ENCODE measurements at places on chromosomes 5 and 9.

- H3K36me3 ChIP-seq, result peaks cover 9% of the 10 kb centered on the region
- no peak for DNase-seq
- peaks cover 17% of the 10 kb centered on the region for H3K4me1 ChIP-seq
- no peak overlapping the region for H3K4me3 ChIP-seq
- no peaks in the 10 kb centered on the region for H3K27me3 ChIP-seq
Observed at GRCh38 chr5:132433141-132433540, 57.4 kb downstream of the IRF1 start.

DNA sequence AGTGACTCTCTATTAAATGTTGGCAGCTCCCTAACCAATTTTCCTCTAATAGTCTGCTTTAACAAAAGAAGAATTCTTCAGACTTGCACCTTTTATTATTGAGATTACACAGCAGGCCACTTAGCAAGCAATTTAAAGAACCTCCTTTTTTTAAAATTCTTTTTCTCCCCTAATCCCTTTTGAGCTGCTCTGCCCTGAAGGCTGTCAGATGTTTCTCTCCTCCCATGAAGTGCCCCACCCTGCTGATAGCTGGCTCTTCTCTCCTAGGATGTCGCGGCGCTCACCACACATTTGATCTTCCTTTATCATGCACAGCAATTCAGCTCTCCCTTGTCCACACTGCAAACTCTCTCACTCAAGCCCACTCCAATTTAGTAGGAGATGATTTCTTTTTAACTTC lies 1471.1 kb upstream of the ACO1 start:
- H3K27me3 ChIP-seq, result no peaks in the 10 kb centered on the region
- H3K4me1 ChIP-seq, result no peaks in the 10 kb centered on the region
- no peak overlapping the region for H3K4me3 ChIP-seq
- H3K36me3 ChIP-seq, result no peaks in the 10 kb centered on the region
- DNase-seq, result no peak

DNA sequence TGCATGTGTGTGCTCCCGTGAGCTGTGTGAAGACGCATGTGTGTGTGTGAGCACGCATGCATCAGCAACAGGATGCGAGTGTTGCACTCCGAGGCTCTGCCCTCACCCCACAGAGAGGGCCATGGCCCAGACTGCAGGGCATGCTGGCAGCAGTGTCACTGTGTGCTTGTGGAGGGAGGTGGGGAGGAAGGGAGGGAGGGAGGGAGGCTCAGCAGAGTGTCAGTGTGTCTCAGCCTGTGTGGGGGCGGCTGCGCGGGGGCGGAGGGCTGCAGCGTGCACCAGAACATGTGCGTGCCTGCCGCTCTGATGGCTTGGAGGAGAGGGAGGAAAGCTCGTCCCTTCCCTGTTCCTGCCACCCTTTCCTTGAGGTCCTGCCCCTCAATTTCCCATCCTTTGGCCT lies 5.3 kb downstream of the CAMK2A start:
- H3K27me3 ChIP-seq, result no peaks in the 10 kb centered on the region
- no peak for DNase-seq
- H3K27ac ChIP-seq, result no peak overlapping the region
- H3K4me3 ChIP-seq, result no peak overlapping the region

DNA sequence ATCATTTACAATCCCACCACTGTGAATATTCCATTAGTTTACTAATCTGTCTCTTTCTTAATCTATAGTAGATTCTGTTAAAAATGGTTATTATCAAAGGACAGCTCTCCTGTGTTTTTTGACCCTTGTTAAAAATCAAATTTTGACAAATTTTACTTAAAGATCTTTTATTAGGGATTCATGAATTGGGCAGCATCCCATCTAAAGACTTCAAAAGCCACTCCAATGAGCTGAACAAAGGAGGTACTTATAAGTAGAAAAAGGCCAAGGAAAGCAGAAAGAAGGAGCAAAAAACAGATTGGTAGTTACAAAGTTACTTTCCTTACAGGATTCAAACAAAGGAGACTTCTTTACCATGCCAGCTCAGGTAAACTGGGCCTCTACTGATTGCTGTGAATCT lies 44.5 kb upstream of the PTPDC1 start:
- H3K4me3 ChIP-seq, result no peak overlapping the region
- no peaks in the 10 kb centered on the region for H3K4me1 ChIP-seq
- H3K36me3 ChIP-seq, result no peaks in the 10 kb centered on the region
- no peaks in the 10 kb centered on the region for H3K27me3 ChIP-seq
- no peak overlapping the region for H3K27ac ChIP-seq

- H3K4me3 ChIP-seq, result no peak overlapping the region
- H3K27me3 ChIP-seq, result no peaks in the 10 kb centered on the region
- DNase-seq, result no peak
- no peaks in the 10 kb centered on the region for H3K4me1 ChIP-seq
Observed at GRCh38 chr5:168563959-168564358, 15.2 kb downstream of the PANK3 start.

GRCh38 chr5:150700246-150700593 lies 642 bp downstream of the RBM22 start:
- peaks cover 40% of the 10 kb centered on the region for H3K36me3 ChIP-seq
- DNase-seq, result no peak
- H3K27ac ChIP-seq, result no peak overlapping the region
- peak overlapping the region; percentile 95 for H3K4me3 ChIP-seq
- peaks cover 1% of the 10 kb centered on the region for H3K4me1 ChIP-seq

- peaks cover 23% of the 10 kb centered on the region for H3K36me3 ChIP-seq
- peaks cover 50% of the 10 kb centered on the region for H3K4me1 ChIP-seq
- no peak for DNase-seq
Observed at GRCh38 chr5:138943599-138944173, 68.6 kb upstream of the LRRTM2 start.

DNA sequence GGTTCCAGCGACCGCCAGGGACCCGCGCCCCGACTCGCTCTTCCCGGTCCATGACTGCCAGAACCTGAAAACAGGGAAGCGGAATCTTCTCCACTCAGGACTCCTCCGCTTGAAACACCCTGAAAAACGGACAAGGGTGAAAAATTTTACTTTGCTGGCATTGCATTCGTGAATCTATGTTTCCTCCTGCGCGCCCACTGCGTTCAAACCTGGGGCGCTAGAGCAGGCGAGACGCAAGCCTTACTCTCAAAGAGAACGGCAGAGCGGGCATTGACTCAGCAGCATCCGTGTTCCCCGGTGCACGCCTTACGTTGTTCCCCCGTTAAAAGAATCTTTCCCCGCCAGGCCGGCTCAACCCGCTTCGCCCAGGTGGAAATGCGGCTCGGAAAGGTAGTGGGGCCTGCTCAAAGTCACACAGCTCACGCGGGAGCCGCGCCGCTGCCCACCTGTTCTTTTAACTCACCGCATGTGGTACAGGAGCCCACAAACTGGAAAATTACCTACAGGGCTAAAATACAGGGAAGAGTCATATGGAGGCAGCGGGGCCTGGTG lies 999 bp upstream of the DRD1 start:
- H3K4me3 ChIP-seq, result peak overlapping the region; percentile 75
- H3K27ac ChIP-seq, result no peak overlapping the region
- peaks cover 40% of the 10 kb centered on the region for H3K27me3 ChIP-seq
- DNase-seq, result no peak
- H3K4me1 ChIP-seq, result peaks cover 13% of the 10 kb centered on the region

- peaks cover 67% of the 10 kb centered on the region for H3K27me3 ChIP-seq
- H3K4me1 ChIP-seq, result peaks cover 1% of the 10 kb centered on the region
- no peak for DNase-seq
- H3K36me3 ChIP-seq, result no peaks in the 10 kb centered on the region
Observed at GRCh38 chr5:531101-531748, 7.0 kb upstream of the SLC9A3 start.

DNA sequence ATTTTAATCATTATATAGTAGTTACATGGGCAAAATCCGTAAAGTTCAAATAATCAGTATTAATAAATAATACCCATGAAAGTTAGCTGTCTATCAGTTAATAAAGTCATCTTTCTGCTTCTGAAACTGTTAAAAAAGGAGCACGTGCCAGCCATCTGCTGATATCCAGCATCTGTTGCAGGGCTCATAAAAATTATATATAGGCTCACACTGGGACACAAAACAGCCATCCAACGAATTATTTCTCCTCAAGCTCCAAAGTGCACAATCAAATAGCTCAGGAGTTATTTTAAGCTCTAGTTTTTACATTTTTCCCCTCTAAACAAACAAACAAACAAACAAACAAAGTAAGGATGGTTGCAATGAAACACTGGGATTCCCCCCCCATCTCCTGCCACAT lies 48.3 kb downstream of the MRPS27 start:
- H3K4me3 ChIP-seq, result no peak overlapping the region
- no peak overlapping the region for H3K27ac ChIP-seq
- no peaks in the 10 kb centered on the region for H3K4me1 ChIP-seq

DNA sequence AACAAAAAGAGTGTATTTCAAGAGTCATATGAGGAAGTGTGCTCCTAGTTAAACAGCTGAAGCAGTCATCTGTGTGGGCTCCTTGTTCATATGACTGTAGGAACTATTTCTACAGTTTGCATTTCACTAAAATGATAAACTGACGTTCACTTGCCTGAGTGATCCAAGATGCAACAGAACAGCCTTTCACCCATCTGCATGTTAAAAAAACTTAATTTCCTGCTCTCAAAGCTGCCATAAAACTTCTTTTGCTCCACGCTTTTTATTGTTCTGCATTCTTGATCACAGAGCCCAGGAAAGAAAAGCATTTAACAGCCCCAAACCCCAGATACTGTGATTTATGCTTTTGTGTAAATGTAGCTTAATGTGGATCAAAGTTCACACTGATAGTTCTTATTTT lies 43.9 kb downstream of the ZNF608 start:
- peaks cover 5% of the 10 kb centered on the region for H3K27me3 ChIP-seq
- H3K36me3 ChIP-seq, result no peaks in the 10 kb centered on the region
- no peak overlapping the region for H3K27ac ChIP-seq
- DNase-seq, result no peak

DNA sequence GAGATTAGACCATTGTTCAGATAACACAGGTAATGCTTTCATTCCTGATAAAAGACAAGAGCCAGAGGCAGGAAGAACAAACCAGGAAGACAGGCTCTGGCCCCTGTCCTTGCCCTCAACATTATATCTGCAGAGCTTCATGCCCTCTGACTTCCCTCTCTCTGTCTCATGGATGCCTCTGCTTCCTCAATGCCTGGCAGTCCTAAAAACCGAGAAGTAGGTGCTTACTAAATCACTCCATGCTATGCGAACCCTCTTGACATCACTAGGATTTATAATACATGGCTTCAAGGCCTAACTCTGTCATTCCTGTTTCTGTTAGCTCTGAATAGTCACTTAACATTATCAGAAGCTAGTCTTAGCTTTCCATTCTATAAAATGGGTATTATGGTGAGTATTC lies 117.8 kb downstream of the TLR4 start:
- H3K27ac ChIP-seq, result no peak overlapping the region
- no peaks in the 10 kb centered on the region for H3K27me3 ChIP-seq
- no peaks in the 10 kb centered on the region for H3K4me1 ChIP-seq
- H3K4me3 ChIP-seq, result no peak overlapping the region
- no peak for DNase-seq

- no peaks in the 10 kb centered on the region for H3K36me3 ChIP-seq
- no peaks in the 10 kb centered on the region for H3K27me3 ChIP-seq
- DNase-seq, result peak; percentile 40
- no peaks in the 10 kb centered on the region for H3K4me1 ChIP-seq
- no peak overlapping the region for H3K4me3 ChIP-seq
Observed at GRCh38 chr5:13866792-13867191, 77.7 kb downstream of the DNAH5 start.

DNA sequence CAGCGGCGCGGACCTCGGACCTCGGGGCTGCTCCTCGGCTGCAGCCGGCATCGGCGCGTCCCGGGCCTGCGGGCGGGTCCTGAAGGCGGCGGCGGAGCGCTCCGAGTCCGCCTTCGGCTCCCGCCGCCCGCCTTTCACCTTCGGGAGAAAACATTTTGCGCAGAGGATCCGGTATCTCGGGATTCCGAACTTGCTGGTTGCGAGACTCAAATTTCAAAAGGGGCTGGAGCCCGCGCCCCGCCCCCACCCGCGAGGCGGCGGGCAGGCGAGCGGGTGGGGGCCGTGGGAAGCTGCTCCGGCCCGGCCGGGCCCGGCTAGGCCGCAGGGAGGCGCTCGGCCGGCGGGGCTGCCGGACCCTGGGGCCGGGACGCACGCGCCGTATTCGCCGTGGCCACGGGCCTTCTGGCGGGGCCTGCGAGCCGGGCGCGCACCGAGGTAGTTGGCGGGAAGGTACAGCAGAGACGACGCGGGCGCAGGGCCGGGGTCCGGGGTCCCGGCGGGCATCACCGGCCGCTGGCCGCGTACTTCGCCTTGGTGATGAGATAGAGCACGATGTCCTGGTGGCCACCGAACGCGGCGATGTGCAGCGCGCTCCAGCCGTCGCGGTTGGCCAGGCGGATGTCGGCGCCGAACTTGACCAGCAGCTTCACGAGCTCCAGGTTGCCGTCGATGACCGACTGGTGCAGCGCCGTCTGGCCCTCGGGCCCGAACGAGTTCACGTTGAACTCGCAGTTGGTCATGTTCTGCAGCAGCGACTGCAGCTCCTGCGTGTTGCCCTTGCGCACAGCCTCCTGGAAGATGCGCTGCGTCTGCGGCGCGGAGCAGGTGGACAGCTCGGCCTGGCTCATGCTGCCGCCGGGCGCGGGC lies 757 bp downstream of the NRARP start:
- H3K27ac ChIP-seq, result no peak overlapping the region
- peak; percentile 64 for DNase-seq
- H3K27me3 ChIP-seq, result peaks cover 42% of the 10 kb centered on the region
- H3K4me1 ChIP-seq, result peaks cover 39% of the 10 kb centered on the region
- H3K36me3 ChIP-seq, result no peaks in the 10 kb centered on the region

DNA sequence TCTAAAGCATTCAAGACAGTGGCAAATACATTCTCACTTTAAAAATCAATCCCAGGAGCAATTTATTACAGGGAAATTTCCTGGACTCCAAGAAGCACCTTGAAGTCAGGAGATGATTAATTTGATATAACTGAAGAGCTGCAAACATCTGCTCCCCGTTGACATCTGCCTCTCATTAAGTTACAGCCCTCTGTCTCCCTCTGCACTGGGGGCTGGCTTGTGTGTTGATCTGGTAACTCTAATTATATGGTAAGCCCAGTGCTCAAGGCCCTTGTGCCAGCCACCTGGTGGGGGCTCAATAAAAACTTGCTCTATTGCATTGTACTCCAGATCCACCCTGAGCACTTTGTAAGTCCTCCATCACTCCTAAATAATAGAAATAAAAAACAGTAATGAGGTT lies 131.1 kb upstream of the ZNF462 start:
- no peaks in the 10 kb centered on the region for H3K27me3 ChIP-seq
- no peaks in the 10 kb centered on the region for H3K4me1 ChIP-seq
- DNase-seq, result no peak
- H3K27ac ChIP-seq, result no peak overlapping the region

- no peak overlapping the region for H3K4me3 ChIP-seq
- H3K27ac ChIP-seq, result no peak overlapping the region
- H3K27me3 ChIP-seq, result no peaks in the 10 kb centered on the region
Observed at GRCh38 chr5:3787604-3788003, 192.0 kb downstream of the IRX1 start.

Measured in mesenchymal stem cell (in vitro differentiated cells and primary cell).